NCI-H1930 (cell line): ENCODE measurements at places on chromosomes 16 and 17.
A peak's percentile ranks its signal among the peaks of the same experiment; 100 is the strongest.

GRCh38 chr17:6374271-6374691 lies 60.6 kb downstream of the AIPL1 start:
- no peak for DNase-seq

DNA sequence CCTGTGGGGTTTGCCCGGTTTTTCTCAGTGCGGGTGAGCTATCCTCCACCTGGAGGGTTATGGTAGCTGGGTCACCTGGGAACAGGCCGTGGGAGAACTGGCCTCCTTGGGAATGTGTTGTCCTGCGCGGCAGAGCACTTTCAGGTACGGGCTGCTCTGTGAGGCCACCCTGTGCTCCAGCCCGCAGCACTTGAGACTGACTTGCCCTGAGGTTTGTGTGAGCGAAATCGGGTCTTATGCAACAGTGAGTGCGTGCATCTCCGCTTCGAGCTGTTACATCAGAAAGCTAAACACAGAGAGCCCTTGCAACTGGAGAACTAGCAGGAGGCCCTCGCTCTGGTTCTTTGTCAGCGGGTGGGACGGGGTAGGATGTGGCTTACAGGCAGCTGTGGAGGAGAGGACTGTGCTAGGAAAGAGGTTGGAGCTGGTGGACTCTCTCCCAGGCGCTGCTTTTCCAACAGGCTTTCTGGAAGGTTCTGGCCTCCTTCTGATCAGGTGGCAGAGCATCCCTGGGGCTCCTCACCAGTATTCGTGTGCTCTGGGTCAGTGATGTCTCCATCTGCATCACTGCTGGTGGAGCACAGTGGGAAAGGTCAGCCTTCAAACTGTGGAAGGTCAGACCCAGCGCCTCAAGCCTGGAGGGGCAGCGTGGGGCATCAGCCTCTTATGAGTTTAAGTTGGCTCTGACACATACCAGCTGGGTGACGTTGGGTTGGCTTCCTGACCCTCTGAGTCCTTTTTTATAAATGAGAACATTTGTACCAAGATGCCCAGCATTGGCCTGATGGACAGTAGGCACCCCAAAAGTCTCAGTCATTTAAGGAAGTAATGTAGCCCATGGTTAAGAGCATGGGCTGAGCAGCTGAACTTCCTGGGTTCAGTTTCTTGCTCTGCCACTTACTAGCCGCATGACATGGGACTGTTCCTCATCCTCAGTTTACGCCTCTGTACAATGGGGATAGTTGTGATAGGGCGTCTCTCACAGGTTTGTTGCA lies 76.3 kb downstream of the KSR1 start:
- DNase-seq: no peak

GRCh38 chr16:83552228-83552627 lies 255.6 kb upstream of the HSBP1 start:
- no peak for DNase-seq

GRCh38 chr17:43549496-43549895 lies 3.4 kb upstream of the ETV4 start:
- DNase-seq: no peak

DNA sequence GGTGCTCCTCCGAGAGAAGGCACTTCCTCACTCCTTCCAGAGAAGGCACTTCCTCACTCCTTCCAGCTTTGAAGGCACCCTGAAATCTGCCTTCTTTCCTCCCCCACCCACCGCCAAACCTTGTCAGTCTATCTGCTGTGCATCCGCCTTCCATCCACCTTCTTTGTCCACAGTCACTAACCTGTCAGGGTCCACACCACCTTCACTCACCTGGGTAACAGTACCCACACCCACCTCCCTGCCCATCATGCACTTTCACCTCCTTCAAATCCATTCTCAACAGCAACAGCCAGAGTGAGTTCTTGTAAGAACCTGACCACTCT lies 5.2 kb downstream of the CCDC102A start:
- no peak for DNase-seq

DNA sequence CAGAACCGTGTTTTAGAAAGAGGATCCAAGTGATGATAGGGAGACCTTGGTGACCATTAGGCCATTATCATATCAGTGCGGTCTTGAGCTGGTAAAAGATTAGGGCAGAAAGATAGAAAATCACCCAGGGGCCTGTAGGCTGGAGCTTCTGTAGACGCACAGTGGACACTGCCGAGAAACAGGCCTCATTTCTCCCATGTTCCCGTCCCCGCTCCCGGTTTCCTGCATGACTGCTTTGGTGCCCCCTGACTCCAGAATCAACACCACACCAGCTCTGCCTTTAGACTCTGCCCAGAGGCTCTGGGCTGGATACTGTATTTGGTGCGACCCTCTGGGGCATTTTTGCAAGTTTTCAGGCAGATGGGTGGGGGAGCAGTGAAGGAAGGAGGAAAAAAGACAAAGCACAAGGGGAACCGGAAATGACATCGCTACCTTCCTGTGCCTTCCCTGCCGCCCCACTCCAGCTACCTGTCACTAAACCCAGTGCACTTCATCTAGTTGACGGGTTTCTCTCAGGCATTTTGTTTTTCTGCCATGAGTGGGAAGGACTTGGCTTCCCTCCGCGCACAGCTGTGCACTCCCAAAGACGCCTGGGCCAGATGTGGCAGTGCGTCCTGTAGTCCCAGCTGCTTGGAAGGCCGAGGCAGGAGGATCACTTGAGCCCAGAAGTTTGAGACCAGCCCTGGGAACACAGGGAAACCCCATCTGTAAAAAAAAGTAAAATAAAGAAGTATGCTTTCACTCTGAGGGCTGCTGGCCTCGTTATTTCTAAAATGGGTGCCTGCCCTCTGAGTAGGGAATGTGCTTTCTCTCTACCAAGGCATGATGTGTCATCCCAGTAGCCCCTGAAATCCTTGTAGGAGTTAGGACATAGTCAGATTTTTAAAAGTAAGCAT lies 214.1 kb downstream of the RPTOR start:
- no peak for DNase-seq

GRCh38 chr17:29726715-29727252 lies 104.1 kb upstream of the CORO6 start:
- DNase-seq: no peak

- DNase-seq: peak; percentile 76
Measured at GRCh38 chr17:48908853-48909394, 717 bp downstream of the UBE2Z start.

DNA sequence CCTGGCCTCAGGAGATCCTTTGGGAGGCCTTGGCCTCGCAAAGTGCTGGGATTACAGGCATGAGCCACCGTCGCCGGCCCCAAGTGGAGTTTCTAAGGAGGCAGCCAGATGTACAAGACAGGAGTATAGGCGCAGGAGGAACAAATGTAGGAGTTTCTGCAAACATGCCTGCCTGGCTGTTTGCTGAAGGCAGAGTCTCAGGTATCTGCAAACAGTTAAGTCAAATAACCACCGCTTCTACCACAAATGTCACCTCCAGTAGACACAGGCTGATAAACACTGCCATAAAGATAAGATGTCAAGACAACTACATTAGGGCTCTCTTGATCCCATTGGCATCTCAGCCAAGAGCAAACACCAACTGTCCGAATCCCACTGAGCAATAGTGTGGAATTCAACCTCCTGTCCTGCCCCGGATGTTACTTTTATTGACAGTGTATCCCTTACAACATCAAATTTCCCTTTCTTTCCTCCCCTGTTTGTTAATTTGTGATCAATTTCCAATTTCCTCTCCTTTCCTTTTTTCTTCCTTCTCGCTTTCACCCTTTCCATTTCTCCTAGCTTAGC lies 5.6 kb upstream of the COG1 start:
- DNase-seq: no peak

DNA sequence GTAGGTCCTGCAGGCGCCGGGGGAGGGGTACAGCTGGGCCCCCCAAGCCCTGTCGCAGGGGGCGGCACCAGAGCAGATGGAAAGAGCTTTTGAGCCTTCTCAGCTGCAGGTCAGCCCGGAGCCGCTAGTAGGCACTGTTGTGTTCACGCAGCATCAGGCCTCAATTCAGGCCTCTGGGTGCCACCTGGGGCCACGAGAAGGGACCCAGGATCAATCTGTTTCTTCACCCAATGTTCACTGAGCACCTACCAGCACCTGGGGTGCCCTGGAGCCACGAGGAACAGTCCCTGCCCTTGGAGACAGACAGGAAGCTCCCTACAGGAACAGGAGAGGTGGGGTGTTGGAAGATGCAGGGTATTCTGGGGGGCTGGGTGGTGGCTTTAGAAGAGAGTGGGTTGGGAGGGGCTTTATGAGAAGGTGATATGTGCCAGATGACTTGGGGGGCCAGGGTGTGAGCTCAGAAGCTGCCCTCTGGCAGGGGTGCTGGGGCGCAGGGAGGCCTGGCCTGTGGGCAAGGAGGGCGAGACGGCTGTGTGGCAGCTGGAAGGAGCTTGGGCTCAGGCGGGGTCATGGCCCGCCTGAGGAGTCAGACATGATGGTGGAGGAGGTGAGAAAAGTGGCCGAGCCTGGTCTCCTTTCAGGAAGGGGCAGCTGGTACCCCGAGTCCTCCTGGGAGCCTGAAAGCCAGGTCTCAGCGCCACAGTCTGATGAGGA lies 121.9 kb upstream of the GSE1 start:
- no peak for DNase-seq

DNA sequence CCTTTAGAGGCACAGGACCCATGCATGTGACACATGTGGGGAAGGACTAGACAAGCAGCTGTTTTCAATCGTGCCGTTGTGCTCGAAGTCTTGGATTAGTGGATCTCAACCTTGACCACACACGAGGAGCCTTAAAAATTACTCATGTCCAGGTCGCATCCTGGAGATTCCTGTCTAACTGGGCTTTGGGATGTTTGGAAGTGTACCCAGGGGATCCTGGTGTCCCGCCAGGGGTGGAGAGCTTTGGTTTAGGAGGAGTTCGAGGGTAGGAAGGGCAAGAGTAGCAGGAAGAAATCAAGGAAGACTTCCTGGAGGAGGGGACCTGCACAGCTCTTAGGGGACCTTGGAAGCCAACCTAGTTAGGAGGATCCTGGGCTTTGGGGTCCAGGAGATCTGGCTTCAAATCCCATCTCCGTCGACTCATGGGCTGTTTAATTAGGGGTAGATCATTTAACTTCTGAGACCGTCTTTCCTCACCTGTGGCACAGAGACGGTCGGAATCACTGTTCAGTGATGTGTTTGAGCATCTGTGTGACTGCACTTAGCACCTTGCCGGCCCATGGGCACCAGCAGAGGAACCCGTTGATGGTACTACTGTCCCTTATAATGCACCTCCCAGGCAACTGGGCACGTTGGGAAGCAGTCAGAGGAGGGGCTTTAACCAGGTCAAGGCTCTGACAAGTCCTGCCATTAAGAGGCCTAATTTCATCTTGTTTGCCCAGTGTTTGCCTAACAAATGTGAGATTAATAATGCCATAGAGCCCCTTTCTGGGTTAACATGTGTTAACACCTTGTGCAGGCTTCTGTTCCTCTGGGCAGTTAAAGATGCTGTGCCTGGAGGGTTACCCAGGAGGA lies 102.0 kb upstream of the PLCG2 start:
- no peak for DNase-seq

DNA sequence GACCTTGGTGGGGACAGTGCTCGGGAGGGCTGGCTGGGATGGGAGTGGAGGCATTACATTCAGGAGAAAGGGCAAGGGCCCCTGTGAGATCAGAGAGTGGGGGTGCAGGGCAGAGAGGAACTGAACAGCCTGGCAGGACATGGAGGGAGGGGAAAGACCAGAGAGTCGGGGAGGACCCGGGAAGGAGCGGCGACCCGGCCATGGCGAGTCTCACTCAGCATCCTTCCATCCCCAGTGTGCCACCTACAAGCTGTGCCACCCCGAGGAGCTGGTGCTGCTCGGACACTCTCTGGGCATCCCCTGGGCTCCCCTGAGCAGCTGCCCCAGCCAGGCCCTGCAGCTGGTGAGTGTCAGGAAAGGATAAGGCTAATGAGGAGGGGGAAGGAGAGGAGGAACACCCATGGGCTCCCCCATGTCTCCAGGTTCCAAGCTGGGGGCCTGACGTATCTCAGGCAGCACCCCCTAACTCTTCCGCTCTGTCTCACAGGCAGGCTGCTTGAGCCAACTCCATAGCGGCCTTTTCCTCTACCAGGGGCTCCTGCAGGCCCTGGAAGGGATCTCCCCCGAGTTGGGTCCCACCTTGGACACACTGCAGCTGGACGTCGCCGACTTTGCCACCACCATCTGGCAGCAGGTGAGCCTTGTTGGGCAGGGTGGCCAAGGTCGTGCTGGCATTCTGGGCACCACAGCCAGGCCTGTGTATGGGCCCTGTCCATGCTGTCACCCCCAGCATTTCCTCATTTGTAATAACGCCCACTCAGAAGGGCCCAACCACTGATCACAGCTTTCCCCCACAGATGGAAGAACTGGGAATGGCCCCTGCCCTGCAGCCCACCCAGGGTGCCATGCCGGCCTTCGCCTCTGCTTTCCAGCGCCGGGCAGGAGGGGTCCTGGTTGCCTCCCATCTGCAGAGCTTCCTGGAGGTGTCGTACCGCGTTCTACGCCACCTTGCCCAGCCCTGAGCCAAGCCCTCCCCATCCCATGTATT lies 1.1 kb downstream of the CSF3 start:
- DNase-seq: no peak
